Thoracic aorta (tissue), 2 donors: ENCODE measurements at places on chromosomes 5 and 9. TPM values are rescaled to one million over a fixed set of nuclear protein-coding genes. Genes with fewer than 3 reads are reported as not detected.

Gene NR5A1
- total RNA-seq = not detected

GRCh38 chr5:108749128-108749861 lies 1.6 kb downstream of the FER start:
- peaks cover 3% of the 10 kb centered on the region for H3K4me1 ChIP-seq
- H3K27ac ChIP-seq = peak overlapping the region; percentile 97
- H3K4me3 ChIP-seq = peak overlapping the region; percentile 97
- no peaks in the 10 kb centered on the region for H3K27me3 ChIP-seq

DNA sequence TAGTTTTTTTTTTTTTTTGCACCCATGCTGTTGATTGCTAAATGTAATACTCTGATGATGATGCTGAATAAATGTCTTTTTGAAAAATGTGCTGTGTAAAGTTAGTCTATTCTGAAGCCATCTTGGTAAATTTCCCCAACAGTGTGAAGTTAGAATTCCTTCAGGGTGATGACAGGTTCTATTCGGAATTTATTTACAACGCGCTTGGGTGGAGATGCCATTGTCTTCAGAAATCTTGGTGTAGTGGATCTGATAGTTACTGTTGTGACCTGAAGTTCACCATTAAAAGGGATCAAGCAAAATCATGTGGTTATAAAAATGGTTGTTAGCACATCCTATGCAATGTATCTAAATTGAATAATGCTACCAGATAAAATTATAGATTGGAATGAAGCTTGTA lies 36.3 kb upstream of the DMRT1 start:
- no peak for DNase-seq
- H3K27me3 ChIP-seq = no peaks in the 10 kb centered on the region
- no peak overlapping the region for H3K27ac ChIP-seq
- H3K4me1 ChIP-seq = peaks cover 17% of the 10 kb centered on the region

GRCh38 chr5:27080147-27080546 lies 41.8 kb upstream of the CDH9 start:
- no peak for DNase-seq
- H3K4me1 ChIP-seq = no peaks in the 10 kb centered on the region
- no peaks in the 10 kb centered on the region for H3K36me3 ChIP-seq
- H3K4me3 ChIP-seq = no peak overlapping the region
- no peak overlapping the region for H3K27ac ChIP-seq
- no peaks in the 10 kb centered on the region for H3K27me3 ChIP-seq

DNA sequence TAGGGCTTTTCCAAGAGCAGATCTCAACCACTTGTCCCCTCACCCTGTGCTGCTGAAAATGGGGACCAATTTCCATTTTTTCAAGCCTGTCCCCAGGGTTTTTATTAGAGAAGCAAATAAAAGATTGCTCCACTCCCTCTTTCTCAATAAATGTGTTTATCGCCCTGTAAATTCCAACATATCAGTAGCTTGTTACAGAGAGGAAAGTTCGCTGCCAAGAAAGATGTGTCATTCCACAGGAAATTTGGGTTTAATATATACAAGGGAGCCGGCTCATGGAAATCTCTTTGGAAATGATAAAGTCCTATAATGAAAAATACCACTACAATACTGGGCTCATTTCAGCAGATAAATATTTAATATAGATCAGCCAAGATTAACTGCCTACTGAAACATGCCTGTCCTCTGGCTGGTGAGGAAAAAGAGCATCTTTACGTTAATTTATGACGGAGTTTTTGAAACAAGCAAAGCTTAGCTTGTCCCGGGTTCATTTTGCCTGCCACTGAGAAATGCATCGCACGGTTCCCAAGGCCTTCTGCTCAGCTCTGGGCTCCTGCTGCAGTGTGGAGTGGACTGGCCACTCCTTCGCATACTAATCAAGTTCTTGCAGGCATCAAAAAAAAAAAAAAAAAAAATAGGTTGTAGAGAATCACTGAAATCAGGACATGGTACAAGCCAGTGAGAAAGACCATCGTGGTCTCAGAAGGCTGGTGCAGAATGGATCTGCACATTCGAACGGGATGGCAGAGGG lies 84.5 kb downstream of the BRINP1 start:
- DNase-seq = no peak
- no peak overlapping the region for H3K27ac ChIP-seq
- no peaks in the 10 kb centered on the region for H3K36me3 ChIP-seq
- H3K4me3 ChIP-seq = no peak overlapping the region
- peaks cover 7% of the 10 kb centered on the region for H3K4me1 ChIP-seq

DNA sequence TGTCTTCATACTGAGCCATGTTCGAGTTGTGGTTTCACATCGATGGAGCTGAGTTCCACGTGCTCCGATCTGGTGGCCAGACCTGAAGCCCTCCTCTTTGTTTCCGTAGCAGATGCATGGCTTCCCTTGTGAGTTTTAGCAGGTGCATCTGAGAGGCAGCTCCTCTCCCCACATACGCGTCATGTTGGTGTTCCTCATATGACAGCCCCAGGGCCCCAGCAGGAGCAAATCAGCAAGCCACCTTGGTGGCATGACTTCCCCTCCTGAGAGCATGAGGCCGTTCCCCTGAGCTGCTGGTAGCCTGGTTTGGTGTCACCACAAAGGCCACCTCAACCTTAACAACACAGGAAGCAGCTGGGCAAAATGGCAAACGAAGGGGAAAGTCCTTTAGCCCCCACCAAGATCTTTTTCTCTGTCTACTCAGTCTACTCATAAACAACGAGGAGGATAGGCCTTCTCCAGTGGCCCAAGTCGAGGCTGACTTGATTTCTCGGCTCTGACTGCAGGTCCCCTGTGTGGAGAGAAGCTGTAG lies 5.9 kb downstream of the CYFIP2 start:
- H3K4me1 ChIP-seq = no peaks in the 10 kb centered on the region
- DNase-seq = no peak
- no peaks in the 10 kb centered on the region for H3K36me3 ChIP-seq

- H3K27me3 ChIP-seq = no peaks in the 10 kb centered on the region
- H3K36me3 ChIP-seq = no peaks in the 10 kb centered on the region
- no peaks in the 10 kb centered on the region for H3K4me1 ChIP-seq
- no peak overlapping the region for H3K4me3 ChIP-seq
Observed at GRCh38 chr9:117549444-117549843, 134.6 kb upstream of the ASTN2 start.

DNA sequence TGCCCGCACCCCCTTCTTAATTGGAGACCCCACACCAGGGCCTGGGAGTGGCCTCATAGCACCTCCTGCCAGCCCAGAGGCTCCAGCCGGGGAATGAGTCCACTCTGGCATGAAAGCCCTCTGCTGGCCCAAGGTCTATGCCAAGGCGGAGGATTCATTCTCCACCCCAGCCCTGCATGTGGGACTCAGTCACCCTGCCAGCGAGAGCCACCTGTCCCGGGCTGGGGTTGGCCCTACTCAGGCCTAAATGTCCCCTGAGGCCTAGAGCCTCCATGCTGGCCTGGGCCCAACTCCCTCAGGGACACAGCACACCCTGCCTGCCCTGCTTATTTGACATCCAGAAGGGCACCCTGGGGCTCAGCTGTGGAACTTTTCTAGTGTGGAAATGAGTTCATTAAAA lies 1.0 kb upstream of the RAPGEF1 start:
- H3K27ac ChIP-seq = no peak overlapping the region
- H3K27me3 ChIP-seq = no peaks in the 10 kb centered on the region
- no peak overlapping the region for H3K4me3 ChIP-seq
- peaks cover 3% of the 10 kb centered on the region for H3K4me1 ChIP-seq

- no peaks in the 10 kb centered on the region for H3K4me1 ChIP-seq
- H3K27me3 ChIP-seq = no peaks in the 10 kb centered on the region
- H3K36me3 ChIP-seq = no peaks in the 10 kb centered on the region
- DNase-seq = no peak
- no peak overlapping the region for H3K27ac ChIP-seq
Observed at GRCh38 chr5:148259288-148259687, 9.3 kb upstream of the SPINK13 start.

DNA sequence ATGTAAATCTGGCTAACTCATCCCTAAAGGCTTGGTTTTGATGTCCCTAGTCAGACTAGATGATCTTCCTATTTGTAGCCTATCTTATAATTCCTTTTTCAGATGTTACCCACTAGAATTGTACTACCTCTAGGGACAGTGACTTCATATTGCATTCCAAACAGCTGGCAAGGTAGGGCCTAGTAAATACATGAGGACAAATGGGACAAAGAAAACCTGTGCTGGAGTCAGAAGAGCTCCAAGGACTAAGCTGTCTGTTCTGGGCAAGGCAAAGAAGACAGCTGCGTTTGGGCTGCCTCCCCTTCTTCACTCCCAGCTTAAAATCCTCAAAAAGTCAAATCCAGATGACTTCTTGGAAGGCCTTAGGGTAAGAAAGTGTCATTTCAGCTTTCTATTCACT lies 10.0 kb downstream of the DMXL1 start:
- no peak for DNase-seq
- no peaks in the 10 kb centered on the region for H3K36me3 ChIP-seq
- H3K27ac ChIP-seq = no peak overlapping the region
- H3K4me1 ChIP-seq = peaks cover 9% of the 10 kb centered on the region
- no peak overlapping the region for H3K4me3 ChIP-seq

DNA sequence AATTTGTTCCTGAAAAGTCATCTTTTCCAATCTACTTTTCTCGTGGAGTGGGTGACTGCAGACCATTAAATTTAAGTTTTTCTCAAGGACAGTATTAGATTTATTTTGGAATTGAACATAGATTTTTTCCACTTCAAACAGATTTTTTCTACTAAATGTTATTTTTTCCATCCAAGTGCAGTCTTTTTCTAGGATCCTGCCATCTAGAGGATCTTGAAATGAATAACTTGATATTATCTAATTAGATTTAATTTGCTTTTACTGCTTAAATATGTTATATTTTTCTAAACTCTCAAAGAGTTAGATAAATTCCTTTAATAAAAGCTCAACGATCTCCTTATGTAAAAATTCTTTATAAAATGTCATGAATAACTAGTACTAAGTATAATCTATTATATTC lies 136.9 kb upstream of the PRR16 start:
- no peaks in the 10 kb centered on the region for H3K36me3 ChIP-seq
- no peaks in the 10 kb centered on the region for H3K27me3 ChIP-seq
- DNase-seq = no peak
- no peaks in the 10 kb centered on the region for H3K4me1 ChIP-seq
- H3K27ac ChIP-seq = no peak overlapping the region

Gene NPR3
- 34.3 TPM for total RNA-seq

Gene NAIP
- 49.2 TPM for total RNA-seq

- no peak overlapping the region for H3K27ac ChIP-seq
- DNase-seq = no peak
- H3K27me3 ChIP-seq = no peaks in the 10 kb centered on the region
- peak overlapping the region; percentile 74 for H3K4me3 ChIP-seq
Observed at GRCh38 chr9:128923493-128923883, 2.7 kb downstream of the PHYHD1 start.

DNA sequence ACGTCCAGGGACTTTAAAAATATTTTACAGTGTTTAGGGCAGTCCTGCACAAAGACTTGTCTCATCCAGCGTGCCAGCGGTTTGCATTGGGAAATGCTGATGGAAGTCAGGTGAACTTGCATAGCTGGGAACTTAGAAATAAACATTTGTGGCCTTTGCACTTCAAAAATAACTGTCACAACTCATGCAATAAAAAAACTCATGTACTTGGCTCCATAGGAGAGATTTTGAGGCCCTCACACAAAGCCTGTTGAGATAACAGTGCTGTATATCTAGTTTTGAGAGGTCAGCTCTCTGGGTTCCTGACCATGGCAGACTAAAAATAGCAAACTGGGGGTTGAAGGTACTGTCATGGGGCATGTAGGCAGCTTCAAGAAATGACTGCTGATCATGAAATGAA lies 5.5 kb downstream of the COMMD10 start:
- no peak overlapping the region for H3K27ac ChIP-seq
- H3K4me3 ChIP-seq = no peak overlapping the region
- no peak for DNase-seq
- no peaks in the 10 kb centered on the region for H3K27me3 ChIP-seq
- H3K36me3 ChIP-seq = peaks cover 17% of the 10 kb centered on the region

Gene LCN12
- not detected for total RNA-seq

Gene PCDHAC2
- total RNA-seq = not detected

DNA sequence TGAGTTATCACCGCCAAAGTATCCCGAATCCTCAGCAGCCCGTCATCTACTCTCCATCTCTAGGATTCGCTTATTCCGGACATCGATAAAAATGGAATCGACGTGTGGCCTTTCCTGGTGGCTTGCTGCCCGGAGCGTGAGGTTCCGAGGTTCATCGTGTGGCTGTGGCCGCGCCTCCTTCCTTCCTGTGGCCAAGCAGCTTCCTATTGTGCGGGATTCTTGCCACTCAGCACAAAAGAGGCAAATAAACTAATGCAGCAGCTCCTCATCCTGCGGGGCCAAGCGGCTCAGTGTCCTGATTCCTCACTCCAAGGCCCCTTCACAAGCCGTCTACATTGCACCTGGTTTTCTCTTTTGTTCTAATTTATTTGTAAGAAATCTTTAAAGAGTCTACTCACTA lies 800.9 kb downstream of the CDH9 start:
- no peak for DNase-seq
- H3K4me1 ChIP-seq = no peaks in the 10 kb centered on the region
- H3K27me3 ChIP-seq = no peaks in the 10 kb centered on the region
- no peaks in the 10 kb centered on the region for H3K36me3 ChIP-seq

Gene BASP1
- total RNA-seq = 48.8 TPM

GRCh38 chr9:112487799-112488340 lies 1.2 kb downstream of the KIAA1958 start:
- peak overlapping the region; percentile 95 for H3K4me3 ChIP-seq
- DNase-seq = no peak
- H3K4me1 ChIP-seq = peaks cover 7% of the 10 kb centered on the region
- H3K36me3 ChIP-seq = no peaks in the 10 kb centered on the region

DNA sequence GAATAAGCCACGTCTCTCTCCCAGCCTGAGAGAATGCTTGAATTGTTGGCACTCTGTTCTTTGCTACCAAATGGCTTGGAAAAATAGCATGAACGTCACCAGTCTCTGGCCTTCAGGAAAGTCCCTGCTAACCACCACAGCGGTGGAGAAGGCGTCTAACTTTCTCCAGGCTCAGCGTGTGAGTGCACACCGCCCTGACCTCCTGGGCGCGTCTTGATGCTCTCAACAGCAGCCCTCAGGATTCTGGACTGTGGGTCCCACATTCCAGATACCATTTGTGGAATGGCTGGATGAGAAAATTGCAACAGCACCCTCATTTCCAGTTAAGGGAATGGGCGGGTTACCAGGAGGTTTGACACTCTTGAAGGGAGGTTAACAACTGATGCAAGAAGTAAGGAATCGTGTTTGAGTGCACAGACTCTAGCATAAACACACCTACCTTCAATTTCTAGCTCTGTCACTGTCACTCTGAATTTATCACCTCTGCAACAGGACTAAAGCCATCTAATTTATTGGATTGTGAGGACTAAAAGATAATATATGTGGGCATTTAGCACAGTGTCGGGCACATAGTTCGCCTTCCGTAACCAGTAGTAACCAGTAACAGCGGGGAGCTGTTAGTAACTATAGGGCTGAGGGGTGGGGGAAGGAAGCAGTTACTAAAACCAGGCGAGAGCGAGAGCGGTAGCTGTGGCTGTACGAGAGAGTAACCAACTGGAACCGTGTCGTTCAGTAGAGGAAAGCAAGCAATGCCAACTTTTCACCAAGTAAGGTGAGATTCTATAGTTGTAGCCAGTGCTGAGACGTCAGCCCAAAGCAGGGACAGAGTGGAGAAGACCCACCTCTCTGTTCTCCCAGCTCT lies 807 bp upstream of the PLGRKT start:
- no peak for DNase-seq
- H3K4me3 ChIP-seq = peak overlapping the region; percentile 83
- no peaks in the 10 kb centered on the region for H3K36me3 ChIP-seq
- no peaks in the 10 kb centered on the region for H3K27me3 ChIP-seq
- H3K4me1 ChIP-seq = peaks cover 12% of the 10 kb centered on the region
